ENCODE measurements at places on chromosomes 13 and 19.

GRCh38 chr13:35838356-35838755 is 292.8 kb downstream of the DCLK1 start:
- no peak overlapping the region for H3K4me3 ChIP-seq
- no peaks in the 10 kb centered on the region for H3K27me3 ChIP-seq
- H3K27ac ChIP-seq: peak overlapping the region; percentile 6
- no peaks in the 10 kb centered on the region for H3K36me3 ChIP-seq
- no peak for DNase-seq

GRCh38 chr19:33241530-33242101 is 16.0 kb upstream of the SLC7A10 start:
- no peak for DNase-seq
- H3K4me3 ChIP-seq: no peak overlapping the region
- H3K27me3 ChIP-seq: no peaks in the 10 kb centered on the region
- H3K27ac ChIP-seq: no peak overlapping the region

- H3K27me3 ChIP-seq: no peaks in the 10 kb centered on the region
- H3K4me1 ChIP-seq: no peaks in the 10 kb centered on the region
- H3K27ac ChIP-seq: no peak overlapping the region
- H3K36me3 ChIP-seq: no peaks in the 10 kb centered on the region
- H3K4me3 ChIP-seq: no peak overlapping the region
Observed at GRCh38 chr13:56299650-56300049, 841.1 kb upstream of the PRR20A start.

DNA sequence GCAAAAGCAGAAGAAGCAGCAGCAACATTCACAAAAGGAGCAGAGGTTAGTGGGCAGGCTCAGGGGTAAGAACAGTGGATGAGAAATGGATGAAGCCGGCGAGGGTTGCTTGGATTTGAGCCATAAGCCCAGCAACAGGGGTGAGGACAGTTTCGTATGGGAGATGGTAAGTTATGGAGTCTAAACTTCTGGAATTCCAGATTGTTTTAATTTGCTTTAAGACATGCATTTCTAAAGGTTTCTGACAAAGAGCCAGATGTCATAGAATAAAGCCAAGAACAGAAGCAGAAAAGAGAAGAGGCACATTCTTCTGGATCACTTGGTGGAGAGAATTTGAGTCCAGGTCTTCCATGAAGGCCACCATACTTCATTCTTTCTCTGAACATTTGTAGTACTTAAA is 76.6 kb downstream of the TNFSF11 start:
- no peaks in the 10 kb centered on the region for H3K27me3 ChIP-seq
- no peak overlapping the region for H3K27ac ChIP-seq
- DNase-seq: no peak
- H3K4me3 ChIP-seq: no peak overlapping the region
- no peaks in the 10 kb centered on the region for H3K36me3 ChIP-seq
- H3K4me1 ChIP-seq: no peaks in the 10 kb centered on the region

GRCh38 chr13:30880856-30881155 is 25.3 kb upstream of the MEDAG start:
- H3K4me3 ChIP-seq: no peak overlapping the region
- H3K27ac ChIP-seq: no peak overlapping the region
- no peaks in the 10 kb centered on the region for H3K27me3 ChIP-seq
- peaks cover 4% of the 10 kb centered on the region for H3K4me1 ChIP-seq
- DNase-seq: no peak

DNA sequence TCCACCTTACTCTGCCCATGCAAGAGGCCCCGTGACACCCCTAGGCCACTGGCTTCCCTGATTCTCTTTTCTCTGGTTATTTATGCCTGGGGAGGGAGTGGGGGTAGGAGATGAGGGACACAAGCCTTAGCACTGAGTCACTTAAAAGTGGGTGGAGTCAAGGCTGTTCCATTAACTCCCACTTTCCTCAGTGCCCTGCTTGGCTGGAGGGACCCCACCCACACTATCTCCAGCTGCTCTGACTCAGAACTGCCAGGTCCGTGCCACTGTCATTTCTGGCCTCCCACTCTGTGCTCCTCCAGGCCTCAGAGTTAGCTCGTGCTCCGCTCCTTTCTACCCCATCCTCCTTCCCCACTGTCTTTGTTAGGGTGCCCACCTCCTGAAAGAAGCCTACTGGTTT is 113.4 kb upstream of the UQCRFS1 start:
- H3K4me1 ChIP-seq: no peaks in the 10 kb centered on the region
- DNase-seq: no peak
- no peaks in the 10 kb centered on the region for H3K27me3 ChIP-seq

GRCh38 chr19:47691090-47691489 is 22.1 kb upstream of the EHD2 start:
- H3K27me3 ChIP-seq: no peaks in the 10 kb centered on the region
- no peak overlapping the region for H3K27ac ChIP-seq
- no peak for DNase-seq
- H3K4me3 ChIP-seq: no peak overlapping the region
- H3K36me3 ChIP-seq: peaks cover 20% of the 10 kb centered on the region

DNA sequence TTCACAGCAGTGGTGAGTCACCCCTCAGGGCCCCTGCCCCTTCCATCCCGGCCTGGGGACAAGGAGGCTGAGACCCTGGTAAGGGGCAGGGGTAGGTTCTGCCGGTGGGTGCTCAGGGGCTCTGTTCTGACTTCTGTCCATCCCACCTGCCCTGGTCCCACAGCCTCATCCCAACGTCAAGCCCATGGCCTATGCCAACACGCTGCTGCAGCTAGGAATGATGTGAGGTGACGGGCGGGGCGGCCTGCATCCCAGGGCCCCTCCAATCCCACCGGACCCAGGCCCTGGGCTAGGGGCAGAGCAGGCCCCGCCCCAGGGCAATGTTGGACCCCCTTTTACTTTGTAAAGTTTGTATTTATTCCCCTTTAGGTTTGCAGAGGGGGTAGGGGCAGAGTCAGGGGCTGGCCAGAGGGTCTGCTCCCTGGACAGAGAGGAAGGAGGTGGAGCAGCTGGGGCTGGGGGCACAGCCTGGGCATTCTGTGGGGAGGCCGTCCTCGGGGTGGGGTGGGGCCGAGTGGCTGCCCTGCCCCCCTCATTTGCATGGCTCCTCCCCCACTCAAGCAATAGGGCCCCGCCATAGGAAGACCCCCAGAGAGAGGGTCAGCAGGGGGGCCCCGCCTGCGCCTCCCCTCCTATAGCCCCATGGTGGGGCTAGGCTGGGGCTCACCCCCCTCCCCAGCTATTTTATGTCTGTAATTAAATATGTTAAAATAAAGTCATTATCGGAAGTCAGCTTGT is 23.1 kb downstream of the CCDC8 start:
- peak; percentile 50 for DNase-seq
- no peak overlapping the region for H3K27ac ChIP-seq
- no peak overlapping the region for H3K4me3 ChIP-seq
- H3K27me3 ChIP-seq: no peaks in the 10 kb centered on the region

- no peaks in the 10 kb centered on the region for H3K4me1 ChIP-seq
- no peak overlapping the region for H3K27ac ChIP-seq
- H3K36me3 ChIP-seq: no peaks in the 10 kb centered on the region
- H3K27me3 ChIP-seq: no peaks in the 10 kb centered on the region
- no peak for DNase-seq
Observed at GRCh38 chr13:37168151-37168550, 62.7 kb upstream of the CSNK1A1L start.

DNA sequence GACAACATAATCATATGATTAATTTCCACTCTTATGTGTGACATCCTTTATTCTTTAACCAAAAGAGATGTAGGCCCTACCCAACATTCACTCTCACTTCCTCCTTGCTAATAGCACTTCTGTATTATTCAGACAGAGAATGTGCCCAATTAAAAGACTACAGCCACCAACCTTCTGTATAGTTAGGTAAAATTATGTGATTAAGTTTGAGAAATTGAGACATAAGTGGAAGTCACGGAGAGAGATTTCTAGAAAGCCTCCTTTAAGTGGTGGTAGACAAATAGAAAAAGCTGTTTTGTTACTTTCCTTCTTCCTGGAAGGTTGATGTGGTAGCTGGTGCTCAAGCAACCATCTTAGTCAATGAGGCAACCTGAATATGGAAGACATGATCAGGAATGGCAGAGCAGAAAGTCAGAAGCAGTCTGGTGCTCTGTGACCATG is 14.8 kb downstream of the EPSTI1 start:
- no peaks in the 10 kb centered on the region for H3K36me3 ChIP-seq
- H3K4me1 ChIP-seq: peaks cover 15% of the 10 kb centered on the region
- H3K4me3 ChIP-seq: no peak overlapping the region
- no peaks in the 10 kb centered on the region for H3K27me3 ChIP-seq
- no peak for DNase-seq

- H3K36me3 ChIP-seq: no peaks in the 10 kb centered on the region
- DNase-seq: no peak
- H3K27ac ChIP-seq: no peak overlapping the region
- peaks cover 15% of the 10 kb centered on the region for H3K27me3 ChIP-seq
Observed at GRCh38 chr19:41795031-41795461, 1.3 kb upstream of the CEACAM3 start.

- H3K27ac ChIP-seq: no peak overlapping the region
- no peaks in the 10 kb centered on the region for H3K36me3 ChIP-seq
- peaks cover 22% of the 10 kb centered on the region for H3K27me3 ChIP-seq
- H3K4me3 ChIP-seq: no peak overlapping the region
Observed at GRCh38 chr19:51014242-51014641, 5.3 kb downstream of the KLK10 start.

DNA sequence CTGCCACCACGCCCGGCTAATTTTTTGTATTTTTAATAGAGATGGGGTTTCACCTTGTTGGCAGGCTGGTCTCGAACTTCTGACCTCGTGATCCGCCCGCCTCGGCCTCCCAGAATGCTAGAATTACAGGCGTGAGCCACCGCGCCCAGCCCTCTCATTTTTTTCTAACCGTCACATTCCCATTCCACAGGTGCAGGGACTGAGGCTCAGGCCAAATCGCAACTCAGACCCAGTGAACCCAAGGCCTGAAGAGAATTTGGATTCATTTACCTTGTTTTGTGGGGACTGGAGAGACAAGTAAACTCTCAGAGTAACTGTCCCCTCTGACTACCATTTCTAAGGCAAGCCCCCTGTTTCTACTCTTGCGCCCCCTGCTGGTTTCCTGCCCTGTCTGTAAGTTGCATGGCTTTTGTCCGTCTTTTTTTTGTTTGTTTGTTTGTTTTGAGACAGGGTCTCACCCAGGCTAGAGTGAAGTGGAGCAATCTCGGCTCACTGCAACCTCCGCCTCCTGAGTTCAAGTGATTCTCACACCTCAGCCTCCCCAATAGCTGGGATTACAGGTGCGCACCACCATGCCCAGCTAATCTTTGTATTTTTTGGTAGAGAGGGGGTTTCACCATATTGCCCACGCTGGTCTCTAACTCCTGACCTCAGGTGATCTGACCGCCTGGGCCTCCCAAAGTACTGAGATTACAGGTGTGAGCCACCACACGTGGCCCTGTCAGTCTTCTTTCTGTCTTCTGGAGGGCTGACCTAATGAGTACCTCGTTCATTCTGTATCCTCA is 2.3 kb upstream of the STRN4 start:
- no peak for DNase-seq
- no peak overlapping the region for H3K4me3 ChIP-seq
- H3K27ac ChIP-seq: no peak overlapping the region
- H3K27me3 ChIP-seq: no peaks in the 10 kb centered on the region
- peaks cover 13% of the 10 kb centered on the region for H3K36me3 ChIP-seq
- no peaks in the 10 kb centered on the region for H3K4me1 ChIP-seq

DNA sequence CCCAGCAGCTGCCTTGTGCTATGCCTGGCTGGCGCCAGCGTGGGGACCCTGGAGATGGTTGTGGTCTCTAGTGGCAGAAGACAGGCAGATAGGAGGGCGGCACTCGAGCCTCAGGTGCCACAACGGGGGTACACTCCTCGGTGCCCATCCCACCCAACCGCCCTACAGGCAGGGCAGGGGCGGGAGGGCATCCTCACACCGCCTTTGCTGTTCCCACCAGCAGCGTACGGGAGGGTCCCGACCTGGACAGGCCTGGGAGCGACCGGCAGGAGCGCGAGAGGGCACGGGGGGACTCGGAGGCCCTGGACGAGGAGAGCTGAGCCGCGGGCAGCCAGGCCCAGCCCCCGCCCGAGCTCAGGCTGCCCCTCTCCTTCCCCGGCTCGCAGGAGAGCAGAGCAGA is 16.6 kb downstream of the PLIN4 start:
- H3K27ac ChIP-seq: no peak overlapping the region
- no peak overlapping the region for H3K4me3 ChIP-seq
- H3K27me3 ChIP-seq: no peaks in the 10 kb centered on the region

GRCh38 chr19:14467816-14468215 is 7.3 kb downstream of the PTGER1 start:
- H3K27me3 ChIP-seq: no peaks in the 10 kb centered on the region
- H3K36me3 ChIP-seq: peaks cover 6% of the 10 kb centered on the region
- DNase-seq: no peak
- H3K27ac ChIP-seq: no peak overlapping the region

DNA sequence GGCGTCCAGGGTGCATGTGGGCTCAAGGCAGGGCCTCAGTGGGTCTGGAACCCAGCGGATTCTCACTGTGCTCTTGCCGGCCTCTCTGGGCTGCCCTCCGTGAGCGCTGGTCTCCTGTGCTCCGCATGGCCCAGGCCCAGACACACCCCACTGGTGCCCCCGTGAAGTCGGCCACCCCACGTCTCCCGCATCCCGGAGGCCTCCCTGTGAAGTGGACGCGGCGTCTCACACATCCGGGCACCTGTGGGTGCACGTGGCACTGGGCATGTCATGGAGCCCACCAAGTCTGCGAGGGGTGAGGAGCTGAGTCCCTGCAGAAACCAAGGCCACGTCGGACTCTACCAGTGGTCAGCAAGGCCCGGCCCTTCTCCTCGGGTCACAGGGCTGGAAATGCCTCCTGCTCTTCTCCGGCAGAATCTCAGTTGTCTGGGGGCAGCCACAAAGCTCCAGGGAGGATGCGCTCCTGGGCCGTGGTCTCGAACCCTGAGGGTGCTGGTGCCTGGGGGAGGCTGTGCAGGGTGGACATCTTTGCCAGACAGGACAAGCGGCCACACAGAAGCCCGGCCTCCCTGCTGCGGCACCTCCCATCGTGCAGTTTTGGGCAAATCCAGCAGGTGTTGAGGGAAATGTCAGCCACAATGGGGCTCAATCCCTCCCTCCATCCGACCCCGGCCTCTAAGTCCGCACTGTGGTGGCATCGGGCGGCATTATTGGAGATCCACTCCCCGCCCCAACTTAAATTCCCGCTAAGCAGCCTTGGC is 2.2 kb downstream of the C13orf46 start:
- peak; percentile 62 for DNase-seq
- no peaks in the 10 kb centered on the region for H3K36me3 ChIP-seq
- peaks cover 16% of the 10 kb centered on the region for H3K4me1 ChIP-seq
- H3K4me3 ChIP-seq: no peak overlapping the region
- no peaks in the 10 kb centered on the region for H3K27me3 ChIP-seq
- peak overlapping the region; percentile 38 for H3K27ac ChIP-seq

DNA sequence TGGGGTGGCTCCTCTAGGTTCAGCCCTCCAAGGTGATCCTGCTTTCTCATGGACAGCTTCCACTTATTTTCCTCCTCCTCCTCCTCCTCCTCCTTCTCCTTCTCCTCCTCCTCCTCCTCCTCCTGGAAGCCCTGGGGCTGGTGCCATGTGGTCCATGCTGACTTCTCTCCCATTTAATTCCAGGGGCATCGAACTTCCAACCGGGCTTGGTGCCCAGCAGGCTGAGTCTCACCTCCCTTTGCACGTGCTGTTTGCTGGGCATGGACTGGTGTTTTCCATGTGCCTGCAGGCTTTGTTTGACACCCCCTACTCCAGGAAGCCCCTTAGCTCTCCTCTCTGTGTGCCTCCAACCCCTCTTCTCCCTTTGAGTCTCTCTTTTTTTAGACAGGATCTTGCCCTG is 3.7 kb downstream of the MAST3 start:
- peaks cover 6% of the 10 kb centered on the region for H3K4me1 ChIP-seq
- no peak for DNase-seq
- no peak overlapping the region for H3K4me3 ChIP-seq
- H3K27ac ChIP-seq: no peak overlapping the region
- H3K27me3 ChIP-seq: no peaks in the 10 kb centered on the region

- H3K4me1 ChIP-seq: no peaks in the 10 kb centered on the region
- no peaks in the 10 kb centered on the region for H3K27me3 ChIP-seq
- no peak for DNase-seq
- H3K36me3 ChIP-seq: peaks cover 6% of the 10 kb centered on the region
- H3K27ac ChIP-seq: no peak overlapping the region
Observed at GRCh38 chr19:17739121-17739875, 12.0 kb upstream of the FCHO1 start.
